Activated CD4-positive, alpha-beta T cell treated with anti-CD3 and anti-CD28 coated beads for 1 hour (primary cell): ENCODE measurements at places on chromosomes 6 and 20.

DNA sequence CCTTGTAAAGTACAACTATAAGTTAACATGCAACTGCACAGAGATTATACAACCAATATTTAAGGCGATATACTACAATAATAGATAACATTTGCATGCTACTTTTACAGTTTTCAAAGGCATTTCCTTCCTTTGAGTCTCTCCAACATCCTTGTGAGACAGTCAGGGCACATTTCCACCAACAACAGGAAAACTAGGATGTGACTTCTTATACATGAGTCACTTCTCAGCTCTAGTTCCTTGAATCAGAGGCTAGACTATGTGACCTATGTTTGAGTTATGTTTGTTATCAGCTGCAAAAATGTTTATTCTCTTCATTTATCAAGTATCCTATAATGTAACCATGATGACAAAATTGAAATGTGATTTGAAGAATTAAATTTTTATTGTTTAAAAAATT lies 51.7 kb upstream of the TFAP2D start:
- no peak for DNase-seq

- DNase-seq, result no peak
Observed at GRCh38 chr6:148595550-148595949, 151.3 kb upstream of the UST start.

- no peak for DNase-seq
Observed at GRCh38 chr6:19759117-19759880, 77.9 kb upstream of the ID4 start.

- no peak for DNase-seq
Observed at GRCh38 chr20:7031222-7031621, 263.7 kb downstream of the BMP2 start.

DNA sequence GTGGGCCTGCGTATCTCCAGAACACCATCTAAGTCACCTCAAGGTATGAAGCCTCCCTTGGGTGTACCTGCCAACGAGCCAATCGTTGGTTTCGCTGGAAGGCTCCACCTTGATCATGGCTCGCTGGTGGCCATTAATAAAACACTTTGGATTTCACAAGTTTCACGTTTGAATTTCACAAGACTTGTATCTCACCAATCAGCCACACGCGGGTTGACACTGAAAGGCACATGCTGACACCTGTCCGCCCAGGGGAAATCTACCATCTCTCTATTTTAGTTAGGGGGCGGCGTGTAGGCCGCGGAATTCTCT lies 586 bp upstream of the HMGA1 start:
- no peak for DNase-seq

GRCh38 chr6:118935331-118935668 lies 341 bp upstream of the MCM9 start:
- no peak for DNase-seq

- DNase-seq, result no peak
Observed at GRCh38 chr20:8227293-8227692, 95.2 kb downstream of the PLCB1 start.
